ENCODE measurements at places on chromosomes 2 and 18.

DNA sequence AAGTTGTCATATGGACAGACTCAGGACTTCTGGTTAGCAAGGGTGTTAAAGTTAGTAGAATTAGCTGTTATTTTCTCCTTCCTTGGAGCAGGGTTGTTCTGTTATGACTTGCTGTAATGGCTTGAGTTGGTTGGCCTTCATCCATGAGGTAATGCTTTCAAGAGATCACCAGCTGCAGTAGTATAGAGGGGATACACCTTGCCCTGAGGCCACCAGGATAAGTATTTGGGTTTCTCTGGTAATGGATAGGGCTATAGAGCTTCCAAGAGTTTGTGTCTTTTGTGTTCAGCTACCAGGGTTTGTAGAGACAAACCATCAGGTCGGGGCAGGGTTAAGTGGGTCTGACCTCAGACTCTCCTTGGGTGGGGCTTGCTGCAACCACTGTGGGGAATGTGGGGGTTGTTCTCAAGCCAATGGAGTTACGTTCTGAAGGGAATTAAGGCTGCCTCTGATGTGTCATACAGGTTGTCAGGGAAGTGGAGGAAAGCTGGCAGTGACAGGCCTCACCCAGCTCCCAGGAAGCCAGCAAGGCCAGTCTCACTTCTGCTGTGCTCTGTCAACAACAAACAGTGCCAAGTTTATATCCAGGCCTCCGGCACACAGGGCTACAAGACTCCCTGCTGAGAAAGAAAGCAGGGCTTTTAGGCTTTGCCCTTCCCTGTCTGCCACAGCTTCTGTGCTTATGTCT, 356.6 kb downstream of the SPAG16 start:
- no peak for DNase-seq

- no peak for DNase-seq
These were observed 528.0 kb upstream of the TNP1 start for GRCh38 chr2:217387776-217388387.

GRCh38 chr18:8337211-8337610, 272.0 kb upstream of the RAB12 start:
- no peak for DNase-seq

GRCh38 chr18:30163573-30163972, 879.0 kb downstream of the DSC3 start:
- no peak for DNase-seq

DNA sequence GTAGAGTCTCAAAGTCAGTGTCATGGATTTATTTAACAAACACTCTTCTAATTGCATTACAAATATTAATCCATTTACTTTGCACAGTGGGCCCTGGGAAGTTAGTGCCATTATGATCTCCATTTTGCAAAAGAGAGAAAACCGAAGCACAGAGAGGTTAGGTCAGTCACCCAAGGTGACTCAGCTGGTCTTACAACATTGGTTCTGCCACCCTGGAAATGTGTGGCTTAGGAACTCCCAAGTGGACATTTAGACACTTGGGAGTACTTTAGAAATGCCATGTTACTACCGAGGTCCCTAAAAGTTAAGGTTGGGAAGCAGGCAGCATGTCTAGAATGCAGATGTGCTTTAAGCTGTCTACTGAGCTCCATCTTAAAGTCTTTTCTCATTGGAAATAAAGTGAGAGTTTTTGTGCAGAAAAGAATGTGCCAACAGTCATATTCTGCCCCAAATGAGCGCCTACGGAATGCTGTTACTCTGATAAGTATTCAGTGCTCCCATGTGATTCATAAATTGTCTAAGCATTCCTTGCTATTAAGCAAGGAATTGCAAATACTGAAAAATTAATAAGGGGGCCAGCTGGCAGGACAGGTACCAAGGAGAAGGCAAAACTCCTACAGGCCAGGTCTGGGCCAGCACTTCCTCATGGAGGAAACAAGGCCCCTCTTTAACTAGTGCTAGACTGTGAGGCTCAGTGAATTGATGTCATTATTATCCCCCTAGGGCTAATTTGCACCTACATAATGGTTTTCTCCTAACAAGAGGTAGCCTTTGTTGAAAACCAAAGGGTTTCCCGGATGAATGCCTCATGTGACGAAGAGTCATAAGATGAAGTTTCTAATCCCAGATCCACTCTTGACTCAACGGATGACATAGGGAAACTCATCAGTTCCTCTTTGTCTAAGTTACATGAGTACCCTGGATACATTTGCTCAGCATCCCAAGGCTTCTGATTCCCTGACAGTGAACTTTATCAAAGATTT, 16.3 kb downstream of the NRP2 start:
- peak; percentile 67 for DNase-seq

DNA sequence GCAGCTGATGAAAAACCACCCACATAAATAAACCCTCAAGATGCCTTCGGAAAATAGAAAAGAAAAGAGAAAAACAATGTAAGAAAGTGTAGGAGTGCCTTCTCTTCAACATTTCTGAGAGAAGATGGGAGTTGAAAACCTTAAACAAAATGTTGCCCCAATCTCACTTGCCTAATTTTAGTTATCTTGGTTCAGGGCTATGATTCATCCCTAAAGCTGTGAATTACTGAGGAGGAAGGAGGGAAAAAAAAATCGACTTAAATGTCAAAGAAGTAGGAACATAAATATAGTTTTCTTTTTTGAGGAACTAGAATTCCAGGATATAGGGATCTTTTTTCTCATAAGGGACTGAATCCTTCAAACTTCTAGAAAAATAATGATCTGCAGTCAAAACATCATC, 360.3 kb downstream of the TGIF1 start:
- no peak for DNase-seq

GRCh38 chr2:135005753-135006152, 41.5 kb downstream of the MAP3K19 start:
- no peak for DNase-seq

DNA sequence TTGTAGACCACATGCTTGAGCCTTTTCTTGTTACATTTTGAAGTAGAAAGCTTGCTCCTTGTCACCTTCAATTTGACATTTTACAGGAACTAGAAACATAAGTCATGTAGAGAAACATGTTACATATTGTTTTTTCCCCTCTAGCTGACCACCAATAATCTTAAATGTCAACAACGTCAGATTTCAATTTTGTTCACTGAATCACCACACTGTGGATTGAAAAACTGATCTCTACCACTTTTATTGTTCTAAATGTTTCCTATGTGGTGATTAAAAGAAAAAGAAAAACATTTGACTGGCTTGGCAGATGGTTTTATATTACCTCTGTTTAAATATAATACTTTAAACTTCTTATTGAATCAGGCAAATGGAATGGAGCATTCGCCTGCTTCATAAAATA, 87.7 kb downstream of the DSEL start:
- DNase-seq, result peak; percentile 2

DNA sequence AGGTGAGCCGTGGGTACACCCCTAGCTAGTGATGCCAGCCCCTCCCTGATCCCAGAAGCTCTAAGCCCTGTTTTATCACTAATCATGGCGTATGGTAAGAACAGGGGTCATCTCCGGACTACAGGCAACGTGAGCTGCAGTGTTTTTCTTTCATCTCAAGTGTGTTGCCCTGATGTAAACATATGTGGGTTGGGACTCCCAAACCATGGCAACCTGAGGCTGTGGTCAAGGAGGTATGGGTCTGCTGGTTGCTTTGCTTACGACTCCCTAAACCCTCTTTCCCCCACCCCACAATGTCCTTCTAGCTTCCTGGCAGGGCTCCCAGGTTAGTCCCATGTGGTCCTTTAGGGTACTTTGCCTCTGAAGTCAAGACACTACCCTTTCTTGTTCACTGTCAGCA, 53.6 kb upstream of the AFF3 start:
- DNase-seq, result no peak

DNA sequence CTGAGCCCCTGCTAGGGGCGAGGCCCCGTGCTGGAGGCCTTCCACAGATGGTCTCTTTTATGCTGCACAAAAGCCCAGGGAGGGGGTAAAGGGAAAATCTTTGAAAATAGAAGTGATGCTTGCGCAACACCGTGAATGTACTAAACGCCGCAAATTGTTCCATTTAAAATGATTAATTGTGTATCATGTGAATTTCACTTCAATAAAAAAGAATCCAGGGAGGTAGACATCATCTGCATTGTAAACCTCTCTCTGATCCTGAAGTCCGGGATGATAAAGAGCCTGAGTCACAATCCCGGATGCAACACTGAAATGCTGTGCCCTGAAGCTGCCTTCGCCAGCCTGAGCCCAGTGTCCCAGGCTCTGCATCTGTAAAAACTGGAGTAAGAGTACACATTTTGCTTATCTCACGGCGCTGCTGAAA, 107.7 kb upstream of the PPP1CB start:
- DNase-seq, result peak; percentile 54

GRCh38 chr2:66582987-66583880, 148.3 kb downstream of the MEIS1 start:
- DNase-seq, result no peak

- DNase-seq, result peak; percentile 23
These were observed 30.5 kb downstream of the HPCAL1 start for GRCh38 chr2:10333247-10333613.

- DNase-seq, result no peak
These were observed 525.1 kb upstream of the FAM98A start for GRCh38 chr2:34123996-34124785.

GRCh38 chr2:58484221-58484620, 243.1 kb upstream of the FANCL start:
- DNase-seq, result no peak
